ENCODE measurements at places on chromosomes 11 and 22.

- peak; percentile 59 for DNase-seq
Measured at GRCh38 chr11:3074912-3075589, 17.8 kb upstream of the CARS1 start.

- no peak for DNase-seq
Measured at GRCh38 chr22:17307566-17307965, 61.7 kb upstream of the CECR2 start.

- DNase-seq: no peak
Measured at GRCh38 chr11:36513965-36514364, 3.9 kb upstream of the TRAF6 start.

GRCh38 chr22:29332886-29333496 is 17.5 kb upstream of the RASL10A start:
- DNase-seq: no peak

DNA sequence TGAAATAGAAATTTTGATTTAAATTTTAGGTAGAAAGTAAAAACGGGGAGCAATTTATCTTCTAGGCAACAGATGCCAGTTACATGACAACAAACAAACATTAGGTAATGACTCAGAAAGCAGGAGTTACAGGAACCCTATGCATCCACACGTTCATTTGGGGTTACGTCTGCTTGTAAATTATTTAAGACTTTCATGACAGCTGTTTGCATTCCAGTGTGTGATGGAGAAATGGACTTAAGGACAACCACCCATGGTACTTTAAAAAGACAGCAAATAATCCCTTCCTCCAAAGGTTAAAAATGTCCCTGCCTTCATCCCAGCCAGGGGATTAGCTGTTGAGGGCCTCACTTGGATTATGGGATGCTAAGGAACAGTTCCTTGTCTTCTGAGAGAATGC is 11.8 kb downstream of the E2F8 start:
- no peak for DNase-seq

DNA sequence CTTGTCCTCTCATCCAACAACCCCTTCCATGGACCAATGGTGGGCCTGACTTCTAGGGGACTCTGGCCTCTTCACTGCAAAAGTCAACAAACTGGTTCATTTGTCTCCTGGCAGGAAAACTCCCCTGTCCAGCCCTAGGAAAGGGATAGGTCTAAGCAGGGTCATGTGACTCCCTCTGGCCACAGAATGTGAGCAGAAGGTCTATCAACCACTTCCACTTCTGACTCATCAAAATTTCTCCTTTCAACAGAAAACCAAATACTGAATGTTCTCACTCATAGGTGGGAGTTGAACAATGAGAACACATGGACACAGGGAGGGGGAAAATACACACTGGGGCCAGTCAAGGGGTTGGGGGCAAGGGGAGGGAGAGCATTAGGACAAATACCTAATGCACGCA is 1.3 kb upstream of the ISX start:
- DNase-seq: no peak

DNA sequence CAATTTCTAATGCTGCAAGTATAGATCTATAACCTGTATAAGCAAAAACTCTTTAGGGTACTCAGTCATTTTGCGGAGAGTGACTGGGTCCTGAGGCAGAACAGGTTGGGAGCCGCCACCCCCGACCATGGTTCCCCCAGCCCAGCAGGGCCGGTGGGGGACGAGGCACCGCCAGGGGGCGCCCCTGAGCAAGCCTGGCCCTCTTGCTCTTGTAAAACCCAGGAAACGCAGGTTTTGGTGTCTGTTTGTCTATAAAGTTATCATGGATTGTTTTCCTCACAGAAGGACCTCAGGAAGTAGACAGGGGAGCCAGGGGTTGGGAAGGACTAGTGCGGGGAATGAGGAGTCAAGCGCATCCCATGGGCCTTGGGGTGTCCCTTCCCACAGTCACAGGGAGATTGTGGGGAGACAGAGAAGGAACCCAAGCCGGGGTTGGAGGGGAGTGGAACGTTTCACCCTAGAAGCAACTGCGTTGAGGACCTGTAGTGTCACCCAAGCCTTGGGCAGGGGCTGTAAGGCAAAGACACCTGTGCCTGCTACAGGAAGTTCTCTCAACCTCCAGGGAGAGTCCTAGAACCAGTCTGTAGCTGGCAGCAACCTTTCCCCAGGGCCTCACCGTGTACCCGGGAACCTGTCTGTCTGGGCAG is 26.4 kb downstream of the KCTD17 start:
- no peak for DNase-seq

GRCh38 chr11:113926273-113927197 is 21.9 kb downstream of the HTR3B start:
- DNase-seq: no peak

GRCh38 chr11:78217650-78218541 is 29.2 kb downstream of the USP35 start:
- no peak for DNase-seq

- no peak for DNase-seq
Measured at GRCh38 chr22:50481440-50482106, at the start of gene ADM2. Gene ADM2, plus strand, starts transcription at chr22:50481543. Its CDS starts 305 bp downstream, at chr22:50481848.

- DNase-seq: no peak
Measured at GRCh38 chr11:101914341-101914737, 471 bp upstream of the CEP126 start.

DNA sequence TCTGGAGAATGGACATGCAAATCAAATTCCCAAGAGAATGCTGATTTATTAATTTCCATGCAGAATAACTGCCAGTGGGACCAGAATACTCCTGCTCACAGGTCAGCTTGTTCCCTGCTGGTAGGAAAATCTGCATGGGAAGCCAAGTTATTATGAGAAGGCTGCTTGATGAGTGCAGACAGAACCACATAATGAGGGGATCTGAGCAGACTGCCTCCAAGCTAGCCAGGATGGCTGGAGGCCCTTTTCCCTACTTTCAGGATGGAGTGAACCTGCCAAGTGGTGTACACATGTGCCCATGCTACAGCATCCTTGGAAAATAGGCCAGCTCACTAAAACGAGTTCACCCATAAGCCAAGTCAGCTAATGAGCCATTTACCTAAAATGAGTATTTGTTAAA is 55.2 kb upstream of the ZBED5 start:
- no peak for DNase-seq

GRCh38 chr11:67463680-67464410 is 5.2 kb downstream of the TMEM134 start:
- no peak for DNase-seq

- no peak for DNase-seq
Measured at GRCh38 chr11:76005756-76006155, 190.7 kb downstream of the UVRAG start.

GRCh38 chr22:44927463-44928135 is 82.2 kb downstream of the PHF21B start:
- no peak for DNase-seq

DNA sequence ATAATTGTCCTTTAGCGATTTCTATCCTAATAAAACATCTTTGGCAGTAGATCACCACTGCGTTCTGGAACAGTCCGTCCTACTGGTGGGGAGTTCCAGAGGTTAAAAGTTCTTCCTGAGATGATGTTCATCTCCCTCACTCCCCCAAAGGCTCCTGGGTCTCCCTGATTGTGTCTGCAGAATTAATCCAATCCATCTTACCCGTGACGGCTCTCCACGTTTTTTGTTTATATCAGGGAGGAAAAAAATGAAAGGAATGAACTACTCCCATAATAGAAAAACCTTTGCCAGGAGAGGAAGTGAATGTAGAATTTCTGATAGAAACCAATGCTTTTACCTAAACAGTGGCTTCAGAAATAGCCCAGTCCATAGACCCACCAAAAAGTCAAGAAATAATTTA is 81.6 kb downstream of the LARGE1 start:
- no peak for DNase-seq

- peak; percentile 59 for DNase-seq
Measured at GRCh38 chr11:122439866-122440810, 215.4 kb upstream of the UBASH3B start.

GRCh38 chr22:36419177-36419911 is 31.6 kb upstream of the MYH9 start:
- DNase-seq: peak; percentile 25

- no peak for DNase-seq
Measured at GRCh38 chr11:20363149-20363499, 390 bp upstream of the HTATIP2 start.

- no peak for DNase-seq
Measured at GRCh38 chr22:49964136-49965090, 3.8 kb downstream of the PIM3 start.

DNA sequence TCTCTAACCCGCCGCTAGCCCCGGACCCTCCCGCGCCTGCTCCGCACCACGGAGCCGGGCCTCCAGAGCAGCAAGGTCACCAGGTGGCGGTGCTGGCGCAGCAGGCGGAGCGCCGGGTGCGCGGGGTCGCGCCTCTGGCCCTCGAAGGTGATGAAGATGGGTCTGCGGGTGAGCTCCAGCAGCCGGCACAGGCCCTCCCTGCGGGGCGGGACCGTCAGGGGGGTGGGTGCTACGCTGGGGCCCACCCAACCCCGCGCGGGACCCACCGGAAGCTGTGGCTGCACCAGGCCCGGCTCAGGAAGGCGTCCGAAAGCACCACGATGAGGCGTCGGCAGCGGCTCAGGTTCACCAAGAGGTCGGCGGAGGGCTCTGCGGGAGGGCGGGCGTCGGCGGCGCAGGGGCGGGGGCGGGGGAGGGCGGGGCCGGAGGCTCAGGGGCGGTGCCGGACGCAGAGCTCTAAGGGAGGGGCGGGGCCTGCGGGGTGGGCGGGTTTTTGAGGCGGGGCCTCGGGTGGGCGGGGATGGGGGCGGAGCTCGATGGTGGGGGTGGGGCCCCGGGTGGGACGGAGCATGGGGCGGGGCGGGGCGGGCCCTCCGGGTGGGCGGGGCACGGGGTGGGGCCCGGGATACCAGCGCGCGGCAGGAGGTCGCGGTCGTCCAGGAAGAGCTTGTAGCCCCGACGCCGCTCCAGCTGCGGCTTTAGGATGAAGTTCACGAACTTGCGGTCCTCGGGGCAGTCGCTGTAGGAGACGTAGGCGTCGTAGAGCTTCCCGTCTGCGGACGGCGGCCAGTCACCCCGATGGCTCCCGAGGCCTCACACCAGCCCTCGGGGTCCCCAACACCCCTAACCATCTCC is 7.8 kb downstream of the SIGIRR start:
- DNase-seq: no peak

DNA sequence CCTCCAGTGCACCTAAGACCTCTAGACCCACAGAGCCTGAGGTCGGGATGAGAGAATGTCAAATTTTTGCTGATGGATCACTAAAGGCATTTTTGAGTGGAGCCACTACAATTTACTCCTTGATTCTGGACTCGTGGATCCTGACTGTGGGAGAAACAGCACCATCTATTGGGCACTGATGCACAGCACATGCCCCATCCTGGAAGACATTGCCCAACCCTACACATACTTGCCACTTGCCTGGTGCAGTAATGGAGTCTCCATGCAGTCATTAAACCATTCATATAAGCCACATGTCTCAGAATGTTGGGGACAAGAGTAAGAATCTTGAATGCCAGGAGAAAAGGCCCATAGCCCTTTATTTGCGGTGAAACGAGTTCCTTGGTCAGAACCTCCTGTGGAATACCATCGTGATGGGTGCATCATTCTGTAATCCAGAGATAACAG is 103.9 kb downstream of the GGTLC2 start:
- DNase-seq: no peak

DNA sequence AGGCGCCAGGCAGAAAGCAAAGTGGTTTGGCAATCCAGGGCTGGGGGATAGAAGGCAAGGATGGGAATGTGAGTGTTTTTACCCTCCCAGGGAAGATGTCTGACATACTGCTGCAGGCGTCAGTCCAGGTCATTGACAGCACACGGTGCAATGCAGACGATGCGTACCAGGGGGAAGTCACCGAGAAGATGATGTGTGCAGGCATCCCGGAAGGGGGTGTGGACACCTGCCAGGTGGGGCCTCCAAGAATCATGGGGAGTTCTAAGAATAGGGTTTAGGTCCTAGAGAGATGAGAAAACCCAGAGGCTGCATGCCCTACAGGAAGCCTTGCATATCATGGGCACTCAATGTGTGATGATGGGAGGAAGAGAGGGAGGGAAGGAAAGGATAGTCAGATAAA is 28.3 kb upstream of the SMIM35 start:
- DNase-seq: no peak

- DNase-seq: peak; percentile 26
Measured at GRCh38 chr11:2211113-2211971, 39.7 kb upstream of the TH start.

GRCh38 chr11:109241988-109242536 is 179.9 kb upstream of the C11orf87 start:
- DNase-seq: no peak

- no peak for DNase-seq
Measured at GRCh38 chr11:7844986-7845385, 48.2 kb upstream of the OR5P2 start.

- peak; percentile 12 for DNase-seq
Measured at GRCh38 chr22:39534591-39535356, 2.2 kb upstream of the RPS19BP1 start.

DNA sequence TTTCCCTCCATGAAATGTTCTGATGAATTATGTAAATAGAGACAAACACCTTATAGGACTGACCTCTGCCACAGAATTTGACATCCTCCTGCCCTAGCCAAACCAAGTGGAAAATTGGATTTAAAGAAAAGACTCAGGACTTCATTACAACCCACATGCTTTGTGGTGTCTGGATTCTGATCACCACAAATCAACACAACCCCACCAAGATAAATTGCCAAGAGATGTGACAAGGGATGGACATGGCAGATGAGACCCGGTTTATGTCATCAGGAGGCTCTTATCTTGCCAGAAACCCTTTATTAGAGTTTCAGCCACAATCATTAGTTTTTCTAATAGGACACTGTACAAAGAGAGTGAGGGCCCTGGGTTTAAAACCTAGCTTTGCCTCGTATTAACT is 57.9 kb upstream of the SLC6A5 start:
- DNase-seq: no peak

DNA sequence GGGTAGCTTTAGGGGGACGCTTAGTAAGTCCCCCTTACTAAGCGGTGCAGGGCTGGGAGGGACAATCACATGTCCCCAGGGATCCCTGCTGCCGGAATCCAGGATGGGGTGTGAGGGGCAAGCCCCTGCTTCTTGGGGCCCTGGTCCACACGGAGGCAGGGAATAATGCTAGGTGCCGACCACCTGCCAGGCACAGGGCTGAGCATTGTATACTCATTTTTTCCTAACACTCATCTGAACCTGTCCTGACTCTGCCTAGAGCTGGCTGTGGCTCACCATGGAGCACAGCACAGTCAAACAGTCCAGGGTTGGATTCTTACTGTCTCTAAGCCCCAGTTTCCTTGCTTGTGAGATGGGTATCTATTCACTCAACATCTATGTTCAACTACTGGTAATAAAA is 1.4 kb upstream of the LTBP3 start:
- no peak for DNase-seq

- DNase-seq: no peak
Measured at GRCh38 chr11:70371241-70371640, 27.1 kb upstream of the CTTN start.

GRCh38 chr11:104134745-104135144 is 29.2 kb downstream of the PDGFD start:
- no peak for DNase-seq

GRCh38 chr11:62755086-62755615 is 1.2 kb upstream of the ZBTB3 start:
- no peak for DNase-seq

GRCh38 chr22:48492366-48493320 is 1335.0 kb downstream of the BRD1 start:
- peak; percentile 53 for DNase-seq

GRCh38 chr11:45806937-45807791 is 2.2 kb downstream of the SLC35C1 start:
- no peak for DNase-seq
